ENCODE measurements at places on chromosomes 7 and 10.

- DNase-seq = peak; percentile 64
These were observed 3.8 kb upstream of the GTF2IRD1 start for GRCh38 chr7:74449809-74450397.

GRCh38 chr10:97416565-97416964 is 9.4 kb upstream of the PGAM1 start:
- DNase-seq = no peak

DNA sequence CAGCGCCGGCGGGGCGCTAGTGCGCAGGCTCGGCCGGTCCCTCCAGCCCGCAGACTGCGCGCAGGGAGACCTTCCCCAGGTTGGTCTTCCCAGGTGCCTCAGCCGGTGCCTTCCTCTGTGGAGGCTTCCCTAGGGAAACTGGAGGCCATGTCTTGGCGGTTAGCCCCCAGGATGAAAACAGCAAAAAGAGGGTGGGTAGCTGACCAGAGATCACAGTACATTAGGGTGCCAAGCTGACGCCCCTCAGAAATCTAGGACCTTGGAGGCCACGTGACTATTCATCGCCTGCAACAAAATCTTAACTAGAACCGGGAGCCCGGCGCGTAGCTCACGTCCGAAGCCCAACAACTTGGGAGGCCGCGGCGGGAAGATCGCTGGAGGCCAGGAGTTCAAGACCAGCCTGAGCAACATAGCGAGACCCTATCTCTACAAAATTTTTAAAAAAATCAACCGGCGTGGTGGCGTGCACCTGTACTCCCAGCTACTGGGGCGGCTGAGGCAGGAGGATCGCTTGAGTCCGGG is 327 bp upstream of the FIS1 start:
- DNase-seq = no peak

GRCh38 chr10:114477285-114477684 is 73.0 kb upstream of the AFAP1L2 start:
- no peak for DNase-seq

DNA sequence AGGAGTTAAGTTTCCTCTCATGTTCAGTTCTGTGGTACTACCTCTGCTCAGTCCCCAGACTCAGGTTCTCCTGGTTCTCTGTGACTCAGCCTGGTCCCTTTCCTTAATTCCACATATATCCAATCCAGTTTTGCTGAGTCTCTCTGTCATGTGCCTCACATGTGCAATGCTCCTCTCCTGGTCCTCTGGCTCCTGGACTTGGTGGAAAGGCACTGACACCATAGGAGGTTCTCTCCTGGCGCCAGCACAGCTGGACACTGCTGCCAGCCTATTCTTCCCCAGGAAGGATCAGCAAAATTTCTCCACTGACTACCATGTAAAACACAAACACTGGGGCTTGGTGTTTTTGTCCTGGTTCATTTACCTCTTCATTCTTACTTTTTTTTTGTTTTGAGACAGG is 27.8 kb downstream of the GLUD1 start:
- DNase-seq = no peak

- DNase-seq = no peak
These were observed 16.6 kb downstream of the WDFY4 start for GRCh38 chr10:48701139-48701901.

DNA sequence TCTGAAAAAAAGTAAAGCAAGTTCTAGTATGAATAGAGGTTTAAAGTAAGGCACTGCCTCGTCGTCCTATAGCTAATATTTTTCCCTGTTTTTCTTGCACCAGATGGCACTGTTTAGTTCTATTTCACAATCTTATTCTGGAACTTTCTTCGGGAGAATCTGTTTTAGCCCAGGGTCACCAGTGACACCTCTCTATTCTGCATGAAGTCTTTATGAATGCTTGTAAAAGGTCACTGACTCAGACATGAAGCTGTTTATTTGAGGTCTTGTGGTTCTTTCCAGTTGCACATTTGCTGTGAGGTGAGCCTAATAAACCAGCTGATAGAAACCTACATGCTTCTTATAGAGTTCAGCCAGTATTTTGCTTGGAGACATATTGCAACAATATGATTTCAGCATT is 444.3 kb downstream of the AUTS2 start:
- DNase-seq = no peak

- DNase-seq = no peak
These were observed 15.9 kb downstream of the FKBP6 start for GRCh38 chr7:73343671-73344380.

DNA sequence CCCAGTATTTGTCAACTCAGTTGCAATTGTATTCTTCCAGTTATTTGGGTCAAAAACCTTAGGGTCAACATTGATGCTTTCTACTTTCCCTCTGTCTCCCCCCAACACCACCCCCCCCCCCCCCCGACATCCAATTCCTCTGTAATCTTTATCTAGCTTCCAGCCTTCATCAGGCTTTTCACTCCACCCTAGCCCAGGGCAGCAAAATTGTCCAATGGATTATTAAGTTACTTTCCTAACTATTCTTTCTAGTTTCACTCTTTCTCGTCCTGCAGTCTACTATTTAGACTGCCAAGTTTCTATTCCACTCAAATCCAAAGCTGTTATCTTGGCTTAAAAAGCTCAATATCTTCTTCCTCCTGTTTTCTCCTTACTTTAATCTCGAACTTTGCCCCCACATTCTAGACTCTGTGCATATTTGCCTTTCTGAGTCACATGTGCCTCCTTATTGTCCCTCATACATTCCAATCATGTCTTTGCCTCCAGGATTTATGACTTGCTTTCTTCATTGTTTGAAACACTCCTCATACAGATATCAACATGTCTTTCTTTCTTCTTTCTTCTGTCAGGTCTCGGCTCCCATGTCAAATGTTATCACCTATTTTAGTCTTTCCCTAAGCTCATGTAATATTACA is 196.6 kb upstream of the TMEM196 start:
- DNase-seq = no peak

GRCh38 chr10:116984202-116984990 is 20.6 kb downstream of the SHTN1 start:
- no peak for DNase-seq

DNA sequence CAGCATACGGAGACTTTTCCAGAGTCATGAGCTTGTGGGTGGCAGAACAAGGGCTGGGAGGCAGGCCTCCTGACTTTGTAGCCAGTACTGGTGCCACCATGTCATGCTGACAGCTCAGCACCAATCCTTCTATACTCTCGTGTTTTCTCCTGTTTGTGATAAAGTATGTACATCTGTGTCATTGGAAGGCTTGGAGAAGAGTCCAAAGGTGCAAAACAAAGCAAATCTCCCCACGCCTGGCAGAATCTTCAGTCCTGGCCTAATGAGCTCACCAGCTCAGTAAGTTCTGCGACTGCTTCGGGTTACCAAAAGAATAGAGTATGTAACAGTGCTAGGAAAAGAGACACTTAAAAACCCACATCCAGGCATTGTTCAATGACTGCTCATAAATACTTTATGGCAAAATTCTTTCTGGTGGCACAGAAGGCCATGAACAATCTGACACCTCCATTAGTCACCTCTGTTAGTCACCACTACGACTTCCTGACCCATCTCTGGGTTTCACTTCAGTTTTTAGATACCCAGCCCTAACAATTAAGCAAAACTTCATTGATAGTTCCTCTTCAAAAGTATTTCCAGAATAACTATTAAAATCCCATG is 24.5 kb downstream of the STEAP1 start:
- DNase-seq = no peak

DNA sequence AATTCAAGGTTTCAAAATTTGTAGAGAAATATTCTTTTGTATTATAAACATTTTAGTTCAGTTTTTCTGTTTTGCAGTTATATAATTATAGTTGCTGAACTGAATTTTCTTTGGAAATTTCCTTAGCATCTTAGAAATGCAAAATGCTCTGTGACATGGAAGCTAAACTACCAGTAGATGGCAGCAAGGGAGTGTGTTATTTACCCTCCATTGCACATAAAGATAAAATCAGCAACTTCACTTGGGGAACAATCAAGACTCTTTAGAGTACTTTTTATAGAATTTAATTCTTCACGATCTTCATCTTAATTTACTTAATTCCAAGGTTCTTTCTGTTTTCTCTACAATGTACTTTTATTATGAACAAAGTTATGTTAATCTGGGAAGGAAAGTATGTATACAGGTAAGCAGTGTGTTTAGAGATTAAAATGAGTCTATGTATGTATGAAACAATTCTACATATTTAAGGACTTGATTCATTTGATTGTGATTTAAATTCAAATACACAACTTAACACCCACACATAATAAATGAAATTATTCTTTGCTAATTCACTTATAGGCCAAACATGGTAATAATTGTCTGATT is 404.2 kb downstream of the THSD7A start:
- DNase-seq = no peak

GRCh38 chr7:117338020-117338419 is 15.2 kb upstream of the WNT2 start:
- no peak for DNase-seq

- no peak for DNase-seq
These were observed 98.8 kb downstream of the SEMA3E start for GRCh38 chr7:83550100-83550499.

DNA sequence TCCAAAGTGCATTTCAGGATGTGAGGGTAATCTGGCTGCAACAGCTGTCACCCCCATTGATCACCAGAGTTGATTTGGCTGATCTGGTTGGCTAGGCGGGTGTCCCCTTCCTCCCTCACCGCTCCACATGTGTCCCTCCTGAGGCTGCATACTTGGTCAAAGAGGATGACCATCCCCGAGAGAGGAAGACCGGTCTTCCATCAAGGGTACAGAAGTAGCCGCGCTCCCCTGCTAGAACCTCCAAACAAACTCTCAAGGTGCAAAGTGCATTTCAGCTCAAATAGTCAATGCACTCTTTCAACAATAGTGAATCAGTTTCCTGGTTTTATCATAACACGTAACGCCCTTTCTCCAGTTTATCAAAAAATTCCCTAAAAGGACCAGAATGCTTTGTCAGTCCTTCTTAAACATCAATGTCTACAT is 44.6 kb downstream of the CARD11 start:
- no peak for DNase-seq

- no peak for DNase-seq
These were observed 4.4 kb upstream of the LZTS2 start for GRCh38 chr10:100995181-100995580.

- no peak for DNase-seq
These were observed 156.7 kb downstream of the PLXNA4 start for GRCh38 chr7:132419542-132419941.

GRCh38 chr7:8423057-8423456 is 10.4 kb upstream of the NXPH1 start:
- DNase-seq = no peak

GRCh38 chr7:142300689-142301088 is 42.8 kb upstream of the PRSS58 start:
- no peak for DNase-seq

DNA sequence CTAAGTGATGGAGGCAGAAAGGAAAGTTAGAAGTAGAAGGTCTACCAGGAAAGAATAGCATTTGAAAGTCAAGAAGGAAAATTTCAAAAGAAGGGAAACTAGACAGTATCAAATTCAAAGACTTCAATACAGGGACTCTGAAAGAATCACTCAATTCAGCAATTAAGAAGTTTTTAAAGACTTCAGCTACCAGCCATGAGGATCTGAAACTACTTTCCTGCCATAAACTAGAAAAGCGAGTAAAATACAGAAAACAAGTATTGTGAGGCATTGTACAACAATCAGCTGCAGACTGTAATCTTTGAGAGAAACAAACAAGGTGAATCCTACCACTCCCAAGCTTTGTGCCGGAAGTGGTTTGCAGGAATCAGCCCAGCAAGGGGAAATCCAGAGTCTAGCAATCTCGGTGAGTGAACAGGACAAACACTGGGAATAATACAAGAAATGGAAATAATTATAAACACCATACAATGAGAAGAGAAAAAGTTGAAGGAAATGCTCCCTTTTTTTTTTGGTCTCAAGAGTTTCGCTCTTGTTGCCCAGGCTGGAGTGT is 62.4 kb downstream of the ARHGAP12 start:
- no peak for DNase-seq

DNA sequence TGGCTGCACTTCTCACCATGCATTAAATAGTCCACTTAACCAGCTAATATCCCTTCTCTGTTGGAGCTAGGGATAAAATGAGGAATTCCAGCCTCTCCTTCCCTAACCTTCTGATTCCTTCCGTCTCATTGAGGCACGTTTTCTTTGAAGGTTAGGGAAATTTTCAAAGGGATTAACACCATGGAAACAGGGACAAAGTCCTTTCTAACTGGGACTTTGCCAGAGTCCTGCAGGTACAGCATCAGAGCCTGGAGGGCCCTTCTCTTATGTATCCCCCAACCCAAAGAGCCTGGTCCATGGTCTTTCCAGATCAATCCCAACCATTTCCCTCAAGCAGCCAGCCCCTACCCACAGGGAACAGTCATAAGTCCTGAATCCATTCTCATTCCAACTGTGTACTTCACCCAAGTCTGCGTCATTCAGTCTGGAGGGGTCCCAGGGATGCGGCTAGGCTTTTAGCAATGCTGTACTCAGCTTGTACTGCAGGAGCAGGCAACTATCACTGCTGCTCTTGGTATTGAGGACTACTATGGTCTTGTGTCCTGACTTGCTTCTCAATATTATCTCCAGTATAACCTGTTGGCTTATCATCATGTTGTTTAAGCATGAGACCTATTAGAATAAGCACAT is 34.6 kb upstream of the CROT start:
- DNase-seq = no peak

DNA sequence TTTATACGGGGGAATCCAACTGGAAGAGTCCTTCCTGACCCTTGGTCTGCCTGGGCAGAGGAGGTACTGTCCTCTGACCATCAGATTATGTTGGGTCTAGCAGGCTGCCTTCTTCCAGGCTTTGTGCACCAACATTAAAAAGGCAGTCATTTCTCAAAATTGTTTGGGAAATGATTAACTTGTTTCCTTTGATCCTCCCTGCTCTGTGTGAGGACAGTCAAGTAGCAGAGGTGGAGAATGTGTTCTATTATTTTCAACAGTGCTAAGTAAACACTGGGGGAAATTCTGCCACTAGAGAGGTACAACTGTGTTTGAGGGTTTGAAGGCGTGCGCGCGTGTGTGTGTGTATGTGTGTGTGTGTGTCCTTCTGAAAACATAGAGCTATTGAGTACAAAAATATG is 20.6 kb downstream of the ACSL5 start:
- no peak for DNase-seq

DNA sequence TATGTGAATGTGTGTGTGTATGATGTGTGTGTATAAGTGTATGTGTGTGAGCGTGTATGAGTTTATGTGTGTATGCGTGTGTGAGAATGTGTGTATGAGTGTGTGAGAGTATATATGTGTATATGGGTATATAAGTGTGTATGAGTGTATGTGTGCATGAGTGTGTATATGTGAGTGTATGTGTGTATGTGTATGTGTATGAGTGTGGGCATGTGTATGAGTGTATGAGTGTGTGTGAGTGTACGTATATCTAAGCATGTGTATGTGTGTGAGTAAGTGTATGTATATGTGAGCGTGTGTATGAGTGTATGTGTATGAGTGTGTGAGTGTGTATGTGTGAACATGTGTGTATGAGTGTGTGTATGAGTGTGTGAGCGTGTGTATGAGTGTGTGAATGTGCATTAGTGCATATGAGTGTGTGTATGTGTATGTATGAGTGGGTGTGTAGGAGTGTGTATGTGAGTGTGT is 12.9 kb downstream of the SLC13A4 start:
- no peak for DNase-seq

All from activated CD4-positive, alpha-beta T cell treated with anti-CD3 and anti-CD28 coated beads, Interleukin-2, amount 50 U/mL, for 1 hour (primary cell).